ENCODE measurements at places on chromosomes 13 and 19. TPM values are rescaled to one million over a fixed set of nuclear protein-coding genes. Genes with fewer than 3 reads are reported as not detected.

Gene ATXN8OS
- not detected for total RNA-seq

Gene CRX
- total RNA-seq, result not detected

Gene SLC25A41
- total RNA-seq, result not detected

Gene KLK3
- total RNA-seq, result not detected

Gene CEACAM20
- total RNA-seq, result not detected

Gene AZU1
- total RNA-seq, result not detected

Gene HCST
- total RNA-seq, result not detected

Gene ZNF625
- 5.9 TPM for total RNA-seq

Gene FLT3
- not detected for total RNA-seq

Gene CEACAM7
- not detected for total RNA-seq

Gene ZNF85
- total RNA-seq, result 9.3 TPM

Gene CGB1
- total RNA-seq, result not detected

Gene FUT6
- not detected for total RNA-seq

Gene SMG9
- 29.0 TPM for total RNA-seq

Gene SLC10A2
- not detected for total RNA-seq

Gene KCNJ14
- 0.79 TPM for total RNA-seq

Gene CCDC169
- total RNA-seq, result 2.0 TPM

Gene ACP7
- 6.4 TPM for total RNA-seq

Gene WDR88
- not detected for total RNA-seq

Gene FFAR1
- not detected for total RNA-seq

Gene CRB3
- total RNA-seq, result not detected

Measured in HT1080 (cell line).